ENCODE measurements at places on chromosomes 13 and 19.

- DNase-seq, result no peak
Observed at GRCh38 chr13:106916329-106916976, 348.5 kb upstream of the ARGLU1 start.

- DNase-seq, result no peak
Observed at GRCh38 chr13:113898391-113898790, 34.5 kb upstream of the GAS6 start.

GRCh38 chr19:46728693-46729339 is 11.9 kb upstream of the PRKD2 start:
- DNase-seq, result peak; percentile 59

DNA sequence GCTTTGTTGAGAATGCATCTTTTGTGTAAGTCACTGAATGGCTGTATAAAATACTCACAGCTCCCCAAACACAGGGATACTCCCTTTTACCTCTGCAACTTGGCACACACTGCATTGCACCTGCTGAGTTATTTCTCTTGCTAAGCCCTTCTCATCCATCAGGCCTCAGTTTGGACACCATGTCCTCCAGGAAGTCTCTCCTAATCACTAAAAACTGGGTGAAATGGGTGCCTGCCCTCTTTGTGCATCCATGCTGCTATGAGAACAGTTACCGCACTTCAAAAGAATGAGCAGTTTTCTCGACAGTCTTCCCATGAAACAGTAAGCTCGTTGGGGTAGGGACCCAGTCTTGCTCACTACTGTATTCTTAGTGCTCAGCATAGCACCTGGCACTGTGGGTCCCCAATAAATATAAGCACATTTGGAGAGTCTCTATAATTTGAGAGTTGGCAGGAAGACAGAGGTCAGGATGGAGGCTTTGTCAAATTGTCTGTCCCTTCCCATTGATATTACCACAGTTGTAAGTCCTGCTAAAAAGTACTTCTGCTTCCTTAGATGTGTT is 4.6 kb upstream of the SLC25A30 start:
- no peak for DNase-seq

DNA sequence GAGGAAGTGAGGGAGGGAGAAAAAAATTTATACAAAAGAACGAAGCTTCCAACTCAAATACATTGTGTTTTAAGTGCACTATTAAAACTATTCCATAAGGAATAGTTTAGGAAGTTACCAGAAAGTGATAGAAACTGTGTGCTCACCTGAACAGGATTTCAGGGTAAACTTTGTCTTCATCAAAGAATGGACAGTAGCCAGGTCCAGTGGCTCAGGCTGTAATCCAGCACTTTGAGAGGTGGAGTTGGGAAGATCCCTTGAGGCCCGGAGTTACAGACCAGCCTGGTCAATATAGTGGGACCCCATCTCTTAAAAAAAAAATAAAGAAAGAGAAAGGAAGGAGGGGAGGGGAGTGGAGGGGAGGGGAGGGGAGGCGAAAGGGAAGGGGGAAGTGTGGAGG is 13.0 kb upstream of the CDADC1 start:
- DNase-seq, result no peak

DNA sequence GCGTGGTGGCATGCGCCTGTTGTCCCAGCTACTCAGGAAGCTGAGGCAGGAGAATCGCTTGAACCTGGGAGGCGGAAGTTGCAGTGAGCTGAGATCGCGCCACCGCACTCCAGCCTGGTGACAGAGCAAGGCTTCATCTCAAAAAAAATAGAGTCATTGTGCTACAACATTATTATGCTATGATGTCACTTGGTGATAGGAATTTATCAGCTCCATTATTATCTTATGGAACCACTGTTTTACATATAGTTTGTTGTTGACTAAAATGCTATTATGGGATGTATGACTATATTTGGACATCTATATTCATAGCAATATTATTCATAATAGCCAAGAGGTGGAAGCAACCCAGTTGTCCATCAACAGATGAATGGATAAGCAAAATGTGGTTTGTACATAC is 26.4 kb upstream of the SLC7A1 start:
- DNase-seq, result no peak

GRCh38 chr13:94331281-94331680 is 148.2 kb downstream of the DCT start:
- DNase-seq, result no peak

DNA sequence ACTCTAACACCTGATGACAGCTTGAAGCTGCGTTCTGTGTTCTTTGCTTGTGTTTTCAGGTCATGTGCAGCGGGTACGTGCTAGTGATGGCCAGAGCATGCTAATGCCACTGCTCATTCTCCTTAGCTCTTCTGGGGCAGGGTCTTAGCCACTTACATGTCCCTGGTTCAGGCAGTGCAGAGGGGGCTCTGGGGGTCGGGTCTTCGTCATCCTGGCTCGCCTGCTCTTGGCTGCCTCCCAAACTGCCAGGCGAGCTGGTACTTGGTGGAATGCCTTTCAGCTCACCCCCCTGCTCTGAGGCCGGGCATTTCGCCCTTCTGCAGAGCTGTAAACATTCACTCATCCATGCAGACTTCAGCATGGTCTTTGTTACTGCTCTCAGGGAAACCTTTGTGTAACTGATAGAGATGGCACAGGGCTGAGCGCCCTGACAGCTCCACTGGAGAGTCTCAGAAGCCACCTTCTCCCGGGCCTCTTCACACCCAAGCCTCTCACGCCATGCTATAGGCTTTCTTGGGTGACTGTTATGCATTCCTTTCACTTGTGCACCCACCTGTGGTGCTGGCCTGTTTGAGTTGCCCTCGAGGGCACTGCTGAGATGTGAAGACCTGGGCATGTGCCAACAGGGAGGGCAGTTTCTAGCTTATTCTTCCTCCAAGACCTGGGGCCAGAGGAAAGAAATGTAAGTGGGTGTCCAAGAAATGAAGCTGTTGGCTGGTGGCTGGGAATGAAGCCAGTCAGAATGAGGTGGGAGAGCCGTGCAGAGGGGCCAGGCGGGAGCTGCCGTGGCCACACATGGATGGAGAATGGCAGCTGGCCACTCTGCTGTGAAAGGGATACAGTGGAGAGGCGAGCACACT is 24.4 kb downstream of the FAM124A start:
- peak; percentile 69 for DNase-seq

DNA sequence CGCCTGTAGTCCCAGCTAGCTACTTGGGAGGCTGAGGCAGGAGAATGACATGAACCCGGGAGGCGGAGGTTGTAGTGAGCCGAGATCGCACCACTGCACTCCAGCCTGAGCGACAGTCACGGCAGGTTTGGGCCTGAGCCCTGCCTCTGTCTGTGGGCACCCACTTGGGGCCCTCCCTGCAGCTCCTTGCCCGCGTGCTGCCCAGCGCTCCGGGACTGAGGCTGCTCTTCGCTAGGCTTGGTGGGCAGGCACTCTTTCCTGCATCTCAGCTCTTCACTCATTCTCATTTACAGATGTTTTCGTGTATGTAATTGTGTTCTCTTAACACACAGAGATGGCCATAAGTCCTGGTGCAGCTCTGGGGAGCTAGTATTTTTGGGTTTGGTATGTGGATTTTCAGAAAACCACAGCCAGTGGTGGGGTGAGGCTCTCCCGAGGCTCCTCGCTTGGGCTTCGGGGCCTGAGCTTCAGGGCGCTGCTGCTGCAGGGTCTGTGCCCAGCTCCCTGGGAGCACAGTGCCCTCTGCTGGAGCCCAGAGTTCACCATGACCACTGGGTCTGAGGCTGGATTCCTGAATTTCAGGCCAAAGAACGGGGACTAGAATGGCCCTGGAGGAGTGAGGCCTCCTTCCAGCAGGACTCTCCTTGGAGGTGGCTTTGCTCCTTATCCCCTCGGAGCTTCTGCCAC is 15.2 kb downstream of the UPF1 start:
- DNase-seq, result peak; percentile 50

DNA sequence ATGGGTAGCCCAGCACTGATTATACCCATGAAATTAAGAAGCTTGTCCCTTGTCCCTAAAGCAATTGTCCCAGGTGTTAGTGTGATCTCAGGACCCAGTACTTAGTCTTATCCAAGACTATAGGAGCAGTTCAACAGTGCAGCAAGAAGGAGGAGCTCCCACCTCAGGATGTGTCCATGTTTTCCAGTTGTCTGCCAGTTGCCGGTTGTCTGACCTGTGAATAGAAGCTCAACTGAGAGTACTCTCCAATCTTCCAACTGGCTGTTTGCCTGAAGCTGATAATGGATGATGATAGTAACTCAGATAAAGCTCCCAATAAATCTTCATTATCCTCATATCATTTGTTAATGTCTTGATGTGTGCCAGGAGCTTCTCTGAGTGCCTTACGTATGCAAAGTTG is 107.2 kb upstream of the HTR2A start:
- no peak for DNase-seq

DNA sequence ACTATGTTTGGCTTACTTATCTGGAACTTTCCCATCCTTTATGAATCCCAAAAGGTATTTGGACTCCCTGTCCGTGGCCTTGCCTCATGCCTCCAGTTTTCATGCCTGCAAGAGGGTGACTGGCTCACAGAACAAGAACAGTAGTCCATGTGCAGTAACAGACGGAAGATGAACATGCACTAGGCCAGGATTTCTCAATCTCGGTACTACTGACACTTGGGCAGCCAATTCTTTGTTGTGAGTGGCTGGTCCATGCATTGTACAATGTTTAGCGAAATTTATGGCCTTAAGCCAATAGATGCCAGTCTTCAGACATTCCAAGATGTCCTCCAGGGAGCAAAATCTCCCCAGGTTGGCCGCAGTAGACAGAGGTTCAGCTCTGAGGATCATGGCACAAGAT is 61.9 kb downstream of the DOCK9 start:
- no peak for DNase-seq

DNA sequence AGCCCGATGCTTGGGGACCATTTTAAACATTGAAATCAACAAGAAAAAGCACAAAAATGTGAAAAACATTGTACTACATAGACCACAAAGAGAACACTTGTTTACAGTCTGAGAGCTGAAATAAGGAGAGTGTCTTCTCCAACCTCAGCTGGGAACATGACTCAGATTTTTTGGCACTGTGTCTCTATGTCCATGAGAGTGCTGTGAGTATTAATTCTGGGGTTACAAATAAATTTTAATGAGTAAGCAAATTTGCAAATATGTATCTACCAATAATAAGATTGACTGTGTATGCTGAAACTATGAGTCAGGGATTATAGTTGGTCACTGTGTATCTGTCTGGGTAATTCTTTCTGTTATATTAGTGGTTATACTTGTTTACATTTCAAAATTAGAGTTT is 174.0 kb downstream of the DCT start:
- DNase-seq, result no peak

GRCh38 chr19:16295057-16295456 is 29.6 kb upstream of the KLF2 start:
- no peak for DNase-seq

- no peak for DNase-seq
Observed at GRCh38 chr13:80083853-80084676, 256.9 kb downstream of the SPRY2 start.

- peak; percentile 94 for DNase-seq
Observed at GRCh38 chr19:50556282-50557008, 11.8 kb downstream of the LRRC4B start.

DNA sequence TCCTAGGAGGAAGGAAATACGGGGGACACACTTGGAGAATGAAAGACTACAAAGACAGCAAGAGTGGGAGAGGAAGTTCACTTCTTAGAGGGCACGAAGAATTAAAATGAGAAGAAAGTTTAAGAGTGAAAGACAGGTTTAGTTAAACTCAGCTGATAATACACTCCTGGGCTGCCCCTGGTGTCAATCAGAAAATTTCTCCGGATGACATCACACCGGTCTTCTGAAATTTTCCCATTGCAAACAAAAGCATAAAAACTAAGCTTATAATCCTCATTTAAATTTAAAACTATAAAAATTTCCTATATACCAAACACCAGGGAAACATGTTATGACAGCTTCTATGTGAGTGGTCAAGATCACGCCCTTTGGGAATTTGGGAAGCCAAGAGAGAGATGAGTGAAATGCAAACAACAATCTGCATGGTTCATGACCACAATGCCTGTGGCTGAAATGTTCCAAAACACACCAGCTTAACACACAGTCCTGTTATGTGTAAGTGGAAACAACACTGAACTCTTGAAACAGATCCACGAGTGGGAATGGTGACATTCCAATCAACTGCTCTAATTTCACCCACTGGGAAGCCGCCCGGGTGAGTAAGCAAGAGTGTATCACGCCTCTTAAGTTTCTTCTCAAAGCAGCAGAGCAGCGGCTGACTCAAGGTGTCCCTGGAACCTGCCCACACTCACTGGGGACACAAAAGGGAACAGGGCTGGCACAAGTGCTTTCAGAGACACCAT is 49.0 kb downstream of the BRD4 start:
- no peak for DNase-seq
